Fibroblast of skin of left quadriceps (primary cell): ENCODE measurements at places on chromosomes 2 and 18.

GRCh38 chr2:237865623-237866041, 6.2 kb downstream of the RAMP1 start:
- no peak for DNase-seq

DNA sequence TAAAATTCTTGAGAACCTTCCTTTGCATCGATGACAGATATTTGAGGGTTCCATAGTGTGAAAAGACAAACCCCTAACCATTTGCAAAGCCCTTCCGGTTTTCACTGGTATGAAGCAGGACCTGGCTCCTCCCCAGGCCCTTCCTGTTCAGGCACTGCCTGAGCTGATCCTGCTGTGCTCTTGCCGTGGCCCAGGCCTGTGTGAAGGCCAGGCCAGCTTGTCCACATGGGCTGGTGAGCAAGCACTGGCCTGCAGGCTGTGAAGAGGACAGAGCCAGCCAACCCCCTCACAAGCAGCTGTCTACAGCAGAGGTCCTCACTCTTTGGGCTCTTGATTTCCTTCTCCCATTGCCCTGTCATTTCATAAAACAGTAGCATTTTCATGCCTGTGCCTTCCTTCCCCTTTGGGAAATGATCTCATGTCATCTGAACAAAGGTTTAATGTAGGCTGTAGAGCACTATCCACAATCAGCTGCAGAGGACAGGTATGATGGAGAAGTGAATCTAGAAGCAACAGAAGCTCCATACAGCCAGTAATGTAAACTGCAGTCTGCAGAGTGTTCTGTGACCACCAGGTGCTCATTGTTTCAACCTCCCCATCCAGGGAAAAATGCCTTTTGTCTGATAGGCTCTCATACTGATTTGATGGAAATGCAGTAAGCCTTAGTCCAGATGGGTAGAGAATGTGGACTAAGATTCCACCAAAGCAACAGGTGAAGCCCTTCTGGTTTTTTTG, 19.8 kb downstream of the MPHOSPH10 start:
- no peak for DNase-seq

- peak; percentile 3 for DNase-seq
Observed at GRCh38 chr18:46480226-46480625, 176.8 kb downstream of the LOXHD1 start.

- DNase-seq = no peak
Observed at GRCh38 chr2:133972786-133973185, 281.1 kb upstream of the MGAT5 start.

GRCh38 chr18:13067124-13067523, 76.0 kb downstream of the CEP192 start:
- DNase-seq = no peak

DNA sequence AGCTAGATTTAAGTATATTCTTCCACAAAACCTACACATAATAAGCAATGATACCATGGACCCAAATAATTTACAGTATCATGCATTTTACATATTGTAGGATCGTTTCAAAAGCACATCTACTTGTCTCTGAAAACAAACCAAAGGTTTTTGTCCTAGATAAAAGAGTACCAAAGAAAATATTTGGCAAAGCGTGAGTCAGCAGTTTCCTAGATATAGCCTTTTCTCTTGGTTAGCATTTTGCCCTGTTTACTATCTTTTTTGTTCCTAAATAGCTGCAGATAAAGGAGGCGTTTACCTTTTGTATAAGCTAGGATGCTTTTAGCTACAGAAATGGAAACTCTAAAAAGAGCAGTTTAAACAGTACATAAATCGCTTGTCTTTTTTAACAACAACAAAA, 305.8 kb upstream of the GULP1 start:
- no peak for DNase-seq

DNA sequence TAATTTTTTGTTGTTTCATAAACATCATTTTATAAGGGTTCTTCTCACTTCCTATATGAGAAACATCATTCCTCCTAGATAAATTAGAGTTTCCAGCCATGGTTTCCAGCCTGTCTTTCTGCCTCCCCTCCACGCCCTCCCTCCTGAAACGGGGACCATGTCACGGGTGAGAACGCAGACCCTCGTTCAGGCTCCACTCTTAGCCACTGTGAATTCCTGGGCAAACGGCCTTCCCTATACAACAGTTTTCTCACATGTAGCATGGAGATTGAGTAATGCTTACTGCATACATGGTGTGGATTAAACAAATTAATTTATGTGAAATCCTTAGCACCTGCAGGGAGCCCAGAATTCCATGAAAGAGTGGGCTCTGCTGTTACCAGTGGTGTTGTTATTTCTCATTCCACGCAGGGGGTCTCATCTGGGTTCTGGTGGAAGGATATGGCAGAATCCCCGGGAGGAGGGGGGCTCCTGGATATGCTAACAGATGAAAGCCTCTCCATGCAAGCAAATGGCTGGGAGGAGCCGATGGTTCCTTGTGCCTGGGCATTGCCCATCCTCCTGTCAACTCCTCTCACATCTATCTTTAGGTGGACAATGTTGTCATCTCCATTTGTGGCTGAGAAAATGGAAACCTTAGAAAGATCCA, 54.0 kb upstream of the TWIST2 start:
- DNase-seq = no peak

DNA sequence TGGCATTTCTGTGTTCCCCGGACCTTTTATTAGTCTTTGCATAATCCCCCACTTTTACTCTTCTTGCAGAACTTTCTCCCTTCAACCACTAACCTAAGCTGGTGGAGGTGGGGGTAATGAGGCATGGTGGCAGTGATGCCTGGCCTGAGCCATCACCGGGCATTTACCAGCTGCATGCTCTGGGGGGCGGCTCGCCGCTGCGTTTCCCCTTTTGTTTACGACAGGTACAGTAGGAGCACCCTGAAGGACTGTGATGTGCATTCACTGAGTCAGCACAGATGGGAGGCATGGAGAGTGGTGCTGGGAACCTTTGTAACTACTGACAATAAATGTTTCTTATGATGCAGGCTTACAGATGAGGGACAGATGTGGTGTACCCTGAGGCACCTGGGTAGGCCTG, 46.9 kb downstream of the PLEKHB2 start:
- no peak for DNase-seq
